ENCODE measurements at places on chromosomes 5 and 9.

DNA sequence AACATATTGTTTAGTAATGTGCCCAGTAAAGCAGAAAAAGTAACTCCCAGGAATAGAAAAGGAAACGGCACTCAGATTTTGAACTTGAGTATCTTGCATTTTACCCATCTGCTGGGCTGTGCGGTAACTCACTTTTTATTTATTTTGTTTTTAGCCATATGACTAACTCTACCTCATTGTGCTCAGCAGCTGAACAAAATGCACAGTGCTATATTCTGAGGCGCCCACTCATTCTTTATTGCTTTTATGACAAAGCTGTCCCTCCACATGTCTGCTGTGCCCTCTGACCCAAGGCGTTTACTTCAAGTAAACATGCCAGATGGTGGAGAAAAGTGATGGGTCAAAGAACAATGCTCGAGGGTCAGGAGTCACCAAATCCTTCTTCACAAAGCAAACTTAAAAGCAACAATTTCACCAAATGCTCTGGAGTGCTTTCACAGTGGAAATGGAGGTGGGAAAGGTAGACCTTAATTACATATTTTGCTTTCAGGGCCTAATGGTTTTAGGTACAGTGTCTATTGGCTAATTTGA lies 215.2 kb upstream of the ELAVL2 start:
- DNase-seq, result no peak

DNA sequence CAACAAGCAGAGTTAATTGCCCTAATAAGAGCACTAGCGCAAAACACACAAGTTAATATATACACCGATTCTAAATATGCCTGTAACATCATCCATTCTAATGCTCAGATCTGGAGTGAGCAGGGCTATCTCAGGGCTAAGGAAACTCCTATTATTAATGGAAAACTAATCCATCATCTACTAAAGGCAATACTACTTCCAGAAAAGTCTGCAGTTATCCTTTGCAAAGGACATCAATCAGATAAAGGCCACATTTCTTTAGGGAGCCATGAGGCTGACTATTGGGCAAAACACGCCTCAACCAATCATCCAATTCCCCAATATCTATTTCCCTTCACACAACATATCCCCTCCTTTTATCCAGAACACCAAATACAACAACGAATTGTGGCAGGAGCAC lies 1032.3 kb upstream of the NUDT12 start:
- DNase-seq, result no peak

GRCh38 chr5:92923885-92924284 lies 657.1 kb downstream of the NR2F1-AS1 start:
- DNase-seq, result no peak

DNA sequence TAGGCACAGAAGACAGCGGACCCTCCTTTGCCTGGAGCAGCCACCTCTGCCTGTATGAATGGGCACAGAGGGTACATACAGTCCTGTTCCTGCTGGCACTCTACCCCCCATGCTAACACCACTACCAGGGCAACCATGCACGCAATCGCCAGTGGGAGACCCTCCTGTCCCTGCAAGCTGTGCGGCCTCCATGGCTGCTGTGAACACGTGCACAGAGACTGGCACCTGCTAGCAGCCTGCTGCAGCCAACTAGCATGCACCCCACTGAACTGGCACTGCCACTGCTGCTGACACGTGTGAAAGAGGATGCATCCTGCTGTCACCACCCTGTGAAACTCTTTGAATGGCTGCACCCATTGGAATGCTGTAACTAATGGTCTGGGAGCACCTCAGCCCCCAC lies 885.2 kb upstream of the ARRDC3 start:
- no peak for DNase-seq

- DNase-seq, result no peak
Observed at GRCh38 chr5:160281275-160281674, 31.1 kb downstream of the CCNJL start.

GRCh38 chr5:144481861-144482260 lies 311.2 kb downstream of the KCTD16 start:
- DNase-seq, result no peak

DNA sequence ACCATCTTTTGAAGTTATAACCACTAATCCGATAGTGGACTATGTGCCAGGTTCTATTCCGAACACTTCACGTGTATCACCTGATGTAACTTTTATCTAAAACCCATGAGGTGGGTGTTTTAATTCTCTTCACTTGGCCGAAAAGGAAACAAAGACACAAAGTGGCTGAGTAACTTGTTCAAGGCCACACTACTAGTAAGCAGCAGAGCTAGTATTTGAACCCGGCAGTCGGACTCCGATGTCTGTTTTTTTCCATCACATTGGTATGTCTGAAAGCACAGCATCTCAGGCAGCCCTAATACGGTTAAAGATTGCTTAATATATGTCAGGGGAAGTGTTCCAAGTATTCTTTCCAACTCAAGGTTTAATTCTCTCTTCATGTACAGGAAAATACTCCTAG lies 16.2 kb downstream of the FAM169A start:
- DNase-seq, result no peak

DNA sequence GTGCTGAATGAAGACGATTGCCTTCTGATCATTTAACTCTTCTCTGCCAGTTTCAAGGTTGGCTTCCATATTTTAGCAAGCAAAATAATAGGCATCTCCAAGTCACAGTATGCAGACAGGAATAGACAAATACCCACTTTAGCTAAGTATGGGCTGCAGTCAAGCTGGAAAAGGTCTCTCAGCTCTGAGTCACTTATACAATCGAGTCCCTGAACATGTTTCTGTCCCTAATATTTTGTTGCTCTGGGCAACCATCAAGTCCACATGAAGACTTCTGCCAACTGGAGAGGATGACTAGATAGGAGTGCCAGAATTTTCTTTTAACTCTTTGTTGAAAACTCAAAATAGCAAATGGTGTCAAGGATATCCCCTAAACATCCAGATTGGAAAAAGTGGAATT lies 575.3 kb downstream of the RAB3C start:
- peak; percentile 51 for DNase-seq

GRCh38 chr5:69030358-69031062 lies 63.3 kb upstream of the SLC30A5 start:
- peak; percentile 16 for DNase-seq

DNA sequence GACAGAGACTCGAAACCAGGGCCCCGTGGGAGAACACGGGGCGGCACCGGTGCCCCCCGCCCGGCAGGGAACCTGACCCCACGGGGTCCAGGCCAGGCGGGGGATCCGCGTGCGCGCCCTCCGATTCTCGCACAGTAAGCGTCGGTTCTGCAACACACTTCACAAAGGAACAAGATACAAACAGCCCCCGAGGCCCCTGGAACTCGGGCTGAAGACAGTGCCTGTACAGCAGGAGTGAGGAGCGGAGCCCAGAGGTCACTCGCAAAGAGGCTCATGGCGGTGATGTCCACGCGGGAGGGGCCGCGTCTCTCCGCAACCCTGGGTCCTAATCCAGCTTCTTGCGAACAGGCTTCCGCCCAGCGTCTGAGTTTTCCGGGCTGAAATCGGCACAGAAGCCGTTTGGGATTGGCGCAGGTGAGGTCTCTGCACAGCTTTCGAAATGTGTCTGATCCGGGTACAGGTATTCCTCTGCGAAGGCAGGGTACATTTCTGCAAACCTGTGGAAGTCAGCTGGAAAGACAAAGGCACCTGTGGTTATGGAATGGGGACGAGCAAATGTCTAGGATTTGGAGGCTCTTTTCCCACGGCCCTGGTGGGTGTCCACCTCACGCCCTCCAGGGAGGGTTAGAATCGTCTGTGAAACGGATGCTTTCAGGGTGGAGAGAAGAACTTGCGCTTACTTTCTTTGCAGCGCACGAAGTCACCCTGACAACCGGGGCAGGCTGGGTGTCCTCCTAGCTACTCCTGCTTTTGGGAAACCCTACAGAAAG lies 18.3 kb upstream of the SLC6A3 start:
- DNase-seq, result no peak

Measured in GM23248 (cell line).